H7 (cell line): ENCODE measurements at places on chromosomes 6 and 20.

GRCh38 chr6:88535306-88535705 lies 369.2 kb upstream of the CNR1 start:
- DNase-seq: no peak

- DNase-seq: no peak
Observed at GRCh38 chr6:13553646-13554045, 20.8 kb upstream of the SIRT5 start.

GRCh38 chr20:57476641-57477461 lies 48.1 kb downstream of the CTCFL start:
- DNase-seq: peak; percentile 72

DNA sequence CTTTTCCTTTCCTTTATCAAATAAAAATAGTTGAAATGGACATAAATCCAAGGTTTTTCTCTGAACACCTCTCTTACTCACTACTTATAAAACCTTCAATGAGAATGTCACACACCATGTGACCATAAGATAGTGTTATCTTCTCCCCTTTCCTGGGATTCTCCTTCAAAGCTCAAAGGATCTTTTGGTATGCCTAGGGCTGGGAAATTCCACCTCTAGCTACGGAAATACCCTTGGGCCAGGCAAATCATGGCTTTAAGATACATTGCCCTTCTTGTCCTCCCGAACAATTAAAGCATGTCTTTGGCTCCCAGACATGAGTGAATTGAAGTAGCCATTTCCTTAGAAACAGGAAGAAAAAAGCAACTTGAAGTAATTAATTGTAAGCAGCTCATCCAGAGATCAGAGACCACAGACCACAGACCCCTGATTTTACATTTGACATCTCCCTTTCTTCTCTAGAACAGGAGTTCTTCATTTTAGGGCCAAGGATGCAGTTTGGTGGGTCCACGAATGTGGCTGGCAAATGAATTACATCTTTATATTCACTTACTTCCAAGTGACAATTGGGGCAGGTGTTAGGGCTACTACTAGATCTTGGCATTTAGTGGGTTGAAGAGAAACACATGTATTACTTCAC lies 4.1 kb downstream of the PLCB4 start:
- peak; percentile 40 for DNase-seq

DNA sequence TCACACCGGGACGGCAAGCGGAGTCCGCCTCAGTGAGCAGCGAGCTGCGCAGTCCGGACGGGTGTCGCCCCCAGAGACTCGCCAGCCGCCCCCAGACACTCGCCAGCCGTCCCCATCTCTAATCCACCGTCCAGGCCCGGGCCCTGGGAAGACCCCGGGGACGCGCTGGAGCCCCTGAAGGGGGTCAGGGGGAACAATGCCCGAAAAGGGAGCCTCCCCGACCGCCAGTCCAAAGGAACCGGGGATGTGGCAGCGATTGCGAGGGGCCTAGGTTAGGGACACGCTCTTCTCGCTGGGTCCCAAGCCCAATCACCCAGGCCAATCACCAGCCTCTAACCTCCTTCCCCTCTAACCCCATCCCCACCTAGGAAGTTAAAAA lies 33.1 kb downstream of the TFAP2A start:
- DNase-seq: peak; percentile 68
